ENCODE measurements at places on chromosomes 5 and 9.

DNA sequence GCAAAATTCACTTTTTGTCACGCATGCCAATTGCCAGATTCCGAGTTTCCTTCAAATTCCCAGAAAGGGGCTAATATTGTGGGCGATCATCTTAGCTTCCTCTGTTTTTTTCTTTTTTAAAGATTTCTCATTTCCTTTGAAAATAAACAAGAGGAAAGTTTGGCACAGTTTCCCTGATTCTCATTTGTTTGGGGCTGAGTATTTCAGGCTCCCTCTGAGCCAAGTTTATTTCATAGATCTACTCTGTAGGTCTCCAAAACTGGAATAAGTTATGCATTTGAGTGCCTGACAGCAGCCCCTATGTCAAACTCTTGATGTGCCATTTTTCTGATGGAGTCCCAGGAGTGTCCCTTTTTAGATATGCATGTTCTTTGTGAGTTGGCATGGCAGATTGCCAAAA lies 1297.2 kb upstream of the WWC1 start:
- no peak for DNase-seq

DNA sequence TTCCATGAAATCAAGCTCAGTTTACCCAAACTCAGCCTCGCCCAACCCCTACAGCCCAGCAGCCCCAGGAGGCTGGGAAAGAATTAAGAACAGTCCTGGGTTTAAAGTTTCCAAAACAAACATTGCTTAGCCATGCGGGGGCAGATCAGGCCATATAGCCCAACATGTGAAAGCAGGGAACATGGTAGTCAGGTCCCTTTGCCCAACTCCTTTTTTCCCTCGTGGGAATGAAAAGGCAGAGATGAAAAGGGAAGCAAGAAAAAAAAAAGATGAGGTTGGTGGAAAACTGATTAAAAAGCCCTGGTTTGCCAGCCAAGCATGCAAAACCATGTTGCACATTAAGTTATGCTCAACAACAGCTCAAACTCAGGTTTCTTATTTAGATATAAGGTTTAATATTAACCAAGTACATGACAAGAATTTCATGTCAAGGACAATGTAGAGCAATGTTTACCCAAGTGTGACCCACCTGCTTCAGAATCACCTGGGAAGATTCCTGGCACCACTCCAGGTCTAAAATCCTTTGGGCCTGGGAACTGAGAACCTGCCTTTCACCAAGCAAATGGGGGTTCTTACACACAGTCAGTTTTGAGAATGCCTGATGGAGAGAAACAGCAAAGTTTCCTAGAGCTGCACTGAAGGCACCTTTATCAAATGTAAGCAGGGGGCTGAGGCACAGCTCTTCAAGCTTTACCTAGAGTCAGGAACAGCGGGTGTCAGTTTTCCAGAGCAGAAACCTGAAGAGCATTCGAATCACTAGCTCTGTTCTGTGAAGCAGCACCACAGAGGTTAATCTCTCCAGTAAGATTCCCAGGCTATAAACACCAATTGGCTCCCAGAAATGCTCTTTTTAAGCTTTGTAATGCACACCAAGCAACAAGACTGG lies 1.7 kb downstream of the FREM1 start:
- DNase-seq, result no peak

GRCh38 chr9:127308652-127309434 lies 44.3 kb downstream of the GARNL3 start:
- no peak for DNase-seq

GRCh38 chr5:41482173-41482572 lies 28.2 kb downstream of the PLCXD3 start:
- DNase-seq, result no peak

DNA sequence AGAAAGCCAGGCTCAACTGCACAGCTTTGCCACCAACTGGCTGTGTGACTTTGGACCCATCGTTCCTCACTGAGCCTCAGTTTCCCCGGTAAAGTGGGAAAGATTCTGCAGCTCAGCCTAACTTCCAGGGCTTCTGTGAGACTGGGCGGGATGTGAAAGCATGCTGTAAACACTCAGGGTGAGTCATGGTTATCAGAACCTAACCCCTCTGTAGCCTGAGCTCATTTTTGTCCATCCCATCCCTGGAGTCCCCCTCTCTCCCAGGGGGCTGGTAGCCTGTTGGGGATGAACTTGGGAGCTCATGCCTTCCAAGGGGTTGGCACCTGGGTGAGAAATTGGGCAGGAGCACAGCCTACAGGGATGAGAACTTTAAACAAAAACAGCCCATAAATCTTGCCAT lies 2.3 kb downstream of the CCDC69 start:
- DNase-seq, result no peak

DNA sequence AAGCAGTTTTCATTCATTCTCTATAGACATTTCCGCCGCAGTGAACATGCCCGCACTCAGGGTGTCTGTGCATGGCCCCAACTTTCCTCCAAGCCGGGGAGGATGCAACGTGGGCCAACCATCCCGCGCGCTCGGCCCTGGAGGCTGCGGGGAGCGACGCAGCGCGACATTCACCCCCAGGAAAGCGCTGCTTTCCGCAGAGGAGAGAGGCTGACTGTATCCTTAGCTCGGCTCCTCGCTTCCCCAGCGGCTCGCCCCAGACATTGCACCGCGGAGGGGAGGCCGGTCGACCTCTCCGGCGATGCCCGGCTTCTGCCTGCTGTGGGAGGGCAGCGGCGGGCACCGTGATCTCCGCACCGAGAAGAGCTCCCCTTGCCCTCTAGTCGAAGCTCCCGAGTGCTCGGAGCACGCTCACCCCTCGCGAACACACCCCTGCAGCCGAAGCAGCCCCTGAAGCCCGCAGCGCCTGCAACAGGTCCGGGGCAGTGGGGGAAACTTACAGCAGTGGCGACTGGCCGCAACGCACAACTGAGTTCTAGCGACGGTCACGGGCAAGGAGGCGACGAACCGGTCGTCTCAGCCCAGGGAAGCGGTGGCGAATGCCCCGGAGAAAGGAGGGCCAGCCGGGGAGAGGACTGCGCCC lies 600 bp downstream of the ENC1 start:
- DNase-seq, result peak; percentile 72
